ENCODE measurements at places on chromosomes 4 and X.
A peak's percentile ranks its signal among the peaks of the same experiment; 100 is the strongest.

- no peak for DNase-seq
These were observed 56.6 kb upstream of the LHFPL1 start for GRCh38 chrX:112736310-112736709.

- DNase-seq = peak; percentile 38
These were observed 50.4 kb downstream of the MGARP start for GRCh38 chr4:139229534-139230039.

GRCh38 chrX:24702362-24703184 is 8.9 kb downstream of the POLA1 start:
- no peak for DNase-seq

DNA sequence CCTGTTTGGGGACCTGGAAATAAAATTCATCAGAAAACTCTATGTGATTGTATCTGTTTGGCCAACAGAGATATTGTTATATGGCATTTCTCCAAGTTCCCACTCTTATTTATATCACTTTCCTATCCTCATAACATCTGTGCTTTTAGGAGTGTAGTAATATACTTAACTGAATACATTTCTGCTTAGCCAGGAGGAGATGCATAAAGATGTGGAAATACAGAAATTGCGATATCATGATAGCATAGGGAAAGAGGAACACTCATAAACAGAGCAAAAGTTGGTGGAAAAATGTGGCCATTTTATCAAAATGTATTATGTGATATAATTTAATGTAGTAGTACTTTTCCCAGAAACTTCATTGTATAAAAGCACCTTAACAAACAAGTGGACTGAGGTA is 46.1 kb upstream of the TSPAN7 start:
- no peak for DNase-seq

GRCh38 chr4:152304220-152304619 is 231.7 kb downstream of the FBXW7 start:
- DNase-seq = no peak

GRCh38 chrX:53474707-53475106 is 40.5 kb upstream of the HSD17B10 start:
- DNase-seq = no peak

DNA sequence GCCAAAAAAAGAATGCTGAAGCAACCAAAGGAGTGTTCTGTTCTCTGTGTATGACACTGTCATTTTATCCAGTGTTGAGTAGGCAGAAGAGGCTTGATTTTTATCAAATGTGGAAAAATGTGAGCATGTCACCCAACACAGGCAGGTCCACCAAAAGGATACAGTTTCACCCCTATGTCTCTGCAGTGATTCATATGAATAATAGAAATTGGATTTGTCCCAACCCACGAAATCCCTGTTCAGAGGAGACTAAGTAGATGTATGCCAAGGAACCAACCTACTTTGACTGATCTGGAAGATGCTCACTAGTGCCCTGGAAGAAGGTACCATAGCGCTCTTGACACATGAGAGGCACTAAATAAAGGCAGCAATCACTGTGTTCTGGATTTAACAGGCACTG is 72.5 kb downstream of the FGF13 start:
- DNase-seq = no peak

DNA sequence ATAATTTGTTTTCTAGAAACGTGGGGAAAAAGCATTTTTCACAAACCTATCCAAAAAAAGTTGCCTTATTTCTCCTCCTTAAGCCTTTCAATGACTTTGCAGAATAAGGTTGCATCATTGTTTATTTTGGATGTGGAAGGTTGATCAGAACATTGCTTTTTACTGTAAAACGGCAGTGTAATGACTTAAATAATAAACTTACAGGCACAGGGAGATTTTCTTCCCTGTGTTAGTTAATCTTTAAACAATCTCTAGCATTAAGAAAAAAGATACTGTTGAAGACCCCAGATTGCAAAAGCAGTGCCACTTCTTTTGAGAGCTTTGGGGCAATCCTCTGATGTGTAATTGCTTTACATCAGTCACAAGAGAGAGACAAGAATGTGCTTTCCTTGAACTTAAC is 153.4 kb downstream of the ARX start:
- no peak for DNase-seq

GRCh38 chr4:98653890-98654867 is 4.2 kb downstream of the TSPAN5 start:
- DNase-seq = no peak

Measured in central memory CD4-positive, alpha-beta T cell (primary cell).